ENCODE measurements at places on chromosomes 7 and 10. TPM values are rescaled to one million over a fixed set of nuclear protein-coding genes. Genes with fewer than 3 reads are reported as not detected.

The PSD gene
- total RNA-seq, result under 0.01 TPM

The MLXIPL gene
- total RNA-seq, result not detected

The SPDYE6 gene
- total RNA-seq, result not detected

The FAM171A1 gene
- total RNA-seq, result 26.3 TPM

The COL1A2 gene
- total RNA-seq, result 21.8 TPM

The IL15RA gene
- 10.7 TPM for total RNA-seq

The SMO gene
- total RNA-seq, result 6.5 TPM

The MMRN2 gene
- total RNA-seq, result 377 TPM

The MET gene
- 77.7 TPM for total RNA-seq
